ENCODE measurements at places on chromosomes 3 and 15. TPM values are rescaled to one million over a fixed set of nuclear protein-coding genes. Genes with fewer than 3 reads are reported as not detected.
A peak's percentile ranks its signal among the peaks of the same experiment; 100 is the strongest.

The SAMMSON gene
- not detected for total RNA-seq

- H3K4me3 ChIP-seq = no peak overlapping the region
- H3K36me3 ChIP-seq = no peaks in the 10 kb centered on the region
- no peak for DNase-seq
- no peaks in the 10 kb centered on the region for H3K4me1 ChIP-seq
- H3K27ac ChIP-seq = no peak overlapping the region
These were observed 36.6 kb downstream of the BUB1B start for GRCh38 chr15:40197434-40197833.

DNA sequence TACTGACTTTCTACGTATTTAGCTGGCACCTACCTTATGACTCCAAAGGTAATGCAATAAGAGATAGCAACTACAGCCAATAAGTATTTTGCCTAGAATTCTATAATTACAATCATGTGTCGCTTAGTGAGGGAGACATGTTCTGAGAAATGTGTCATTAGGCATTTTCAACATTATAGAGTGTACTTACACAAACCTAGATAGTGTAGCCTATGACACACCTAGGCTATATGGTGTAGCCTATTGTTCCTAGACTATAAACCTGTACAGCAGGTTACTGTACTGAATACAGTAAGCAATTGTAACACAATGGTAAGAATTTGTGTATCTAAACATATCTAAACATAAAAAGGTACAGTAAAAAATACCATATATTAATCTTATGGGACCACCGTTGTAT is 363.4 kb upstream of the DPH6 start:
- no peaks in the 10 kb centered on the region for H3K4me1 ChIP-seq
- no peaks in the 10 kb centered on the region for H3K27me3 ChIP-seq
- no peaks in the 10 kb centered on the region for H3K36me3 ChIP-seq
- DNase-seq = no peak

GRCh38 chr3:4751502-4752101 is 227.6 kb upstream of the BHLHE40 start:
- H3K4me1 ChIP-seq = peaks cover 19% of the 10 kb centered on the region
- no peaks in the 10 kb centered on the region for H3K27me3 ChIP-seq
- no peak overlapping the region for H3K4me3 ChIP-seq
- no peak for DNase-seq

The MKRN2OS gene
- not detected for total RNA-seq

GRCh38 chr3:147418371-147418781 is 9.2 kb downstream of the ZIC1 start:
- no peaks in the 10 kb centered on the region for H3K36me3 ChIP-seq
- no peak for DNase-seq
- H3K27ac ChIP-seq = no peak overlapping the region
- H3K4me3 ChIP-seq = no peak overlapping the region
- peaks cover 14% of the 10 kb centered on the region for H3K4me1 ChIP-seq

GRCh38 chr3:124928333-124929202 is 6.0 kb downstream of the MUC13 start:
- no peak overlapping the region for H3K4me3 ChIP-seq
- H3K27me3 ChIP-seq = no peaks in the 10 kb centered on the region
- DNase-seq = no peak
- no peak overlapping the region for H3K27ac ChIP-seq

DNA sequence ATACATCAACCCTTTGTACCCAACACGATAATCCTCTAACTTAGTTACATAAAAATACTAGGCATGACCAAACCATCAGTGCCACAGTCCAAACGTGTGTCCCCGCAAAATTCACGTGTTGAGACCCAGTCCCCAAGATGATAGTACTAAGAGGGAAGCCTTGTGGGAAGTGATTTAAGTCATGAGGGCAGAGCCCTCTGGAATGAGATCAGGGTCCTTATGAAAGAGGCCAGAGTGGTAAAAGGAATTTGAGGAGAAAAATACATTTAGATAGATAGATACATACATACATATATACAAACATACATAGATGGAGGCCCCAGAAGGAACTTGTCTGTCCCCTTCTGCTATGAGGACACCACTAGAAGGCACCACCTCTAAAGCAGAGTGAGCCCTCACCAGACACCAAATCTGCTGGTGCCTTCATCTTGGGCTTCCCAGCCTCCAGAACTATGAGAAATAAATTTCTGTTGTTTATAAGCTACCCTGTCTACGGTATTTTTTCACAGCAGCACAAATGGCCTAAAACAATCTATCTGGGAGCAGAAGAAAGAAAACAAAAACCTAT is 8.0 kb downstream of the TBC1D2B start:
- DNase-seq = no peak
- peak overlapping the region; percentile 49 for H3K4me3 ChIP-seq
- peaks cover 67% of the 10 kb centered on the region for H3K4me1 ChIP-seq
- no peaks in the 10 kb centered on the region for H3K27me3 ChIP-seq
- H3K36me3 ChIP-seq = no peaks in the 10 kb centered on the region

DNA sequence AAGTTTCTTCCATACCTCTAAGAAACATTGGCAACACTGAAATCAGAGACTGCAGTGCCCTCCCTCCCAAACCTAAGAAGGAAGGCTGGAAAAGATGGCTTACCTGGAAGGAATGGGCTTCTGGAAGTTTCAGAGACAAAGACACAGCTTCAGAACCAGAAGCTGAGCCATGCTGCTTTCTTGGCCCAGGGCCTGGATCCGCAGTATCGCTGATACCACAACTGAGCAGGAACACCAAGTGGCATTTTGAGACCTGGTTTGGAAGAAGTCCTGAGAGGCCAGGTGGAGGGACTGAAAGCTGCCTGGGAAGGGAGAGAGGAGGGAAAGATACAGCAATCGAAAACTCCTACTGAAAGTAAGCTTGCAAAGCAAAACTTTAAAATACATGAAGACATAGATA is 19.8 kb downstream of the GPR160 start:
- H3K4me3 ChIP-seq = no peak overlapping the region
- H3K4me1 ChIP-seq = peaks cover 35% of the 10 kb centered on the region
- no peak for DNase-seq
- H3K27me3 ChIP-seq = no peaks in the 10 kb centered on the region
- no peaks in the 10 kb centered on the region for H3K36me3 ChIP-seq

The NPTN gene
- 102 TPM for total RNA-seq

- no peaks in the 10 kb centered on the region for H3K27me3 ChIP-seq
- DNase-seq = no peak
- H3K36me3 ChIP-seq = no peaks in the 10 kb centered on the region
These were observed 265.5 kb downstream of the ADAMTSL3 start for GRCh38 chr15:83919319-83919830.

The SGO1 gene
- 3.4 TPM for total RNA-seq

The LOXL1 gene
- 9.4 TPM for total RNA-seq

GRCh38 chr3:56413911-56414310 is 54.4 kb downstream of the ERC2 start:
- H3K27ac ChIP-seq = no peak overlapping the region
- no peak for DNase-seq
- no peaks in the 10 kb centered on the region for H3K27me3 ChIP-seq
- no peak overlapping the region for H3K4me3 ChIP-seq
